Cardiac atrium fibroblast (primary cell): ENCODE measurements at places on chromosomes 2 and 18. TPM values are rescaled to one million over a fixed set of nuclear protein-coding genes. Genes with fewer than 3 reads are reported as not detected.

The SERPINB10 gene
- not detected in 2 replicates for total RNA-seq

The GALR1 gene
- not detected in 2 replicates for total RNA-seq

The FBXO41 gene
- total RNA-seq: 1.8 and 1.9 TPM in 2 replicates

The KCNK3 gene
- under 0.01 TPM in 1 of 2 replicates, not detected in the other for total RNA-seq

The TPO gene
- not detected in 2 replicates for total RNA-seq

The CLEC4F gene
- total RNA-seq: not detected in 2 replicates

The RAD51AP2 gene
- total RNA-seq: not detected in 2 replicates

The CD8B gene
- total RNA-seq: not detected in 2 replicates

The SULT1C4 gene
- total RNA-seq: 0.16 TPM in 1 of 2 replicates, not detected in the other

The ZAP70 gene
- total RNA-seq: not detected in 2 replicates

The KRCC1 gene
- 24.9 and 28.0 TPM in 2 replicates for total RNA-seq

The CDH19 gene
- total RNA-seq: 8.1 and 14.4 TPM in 2 replicates

The CKAP2L gene
- total RNA-seq: 0.72 and 1.1 TPM in 2 replicates

The HOXD8 gene
- total RNA-seq: not detected in 2 replicates

The ZNF521 gene
- total RNA-seq: 1.8 and 2.9 TPM in 2 replicates

The IL36B gene
- total RNA-seq: not detected in 2 replicates

The HOXD4 gene
- not detected in 2 replicates for total RNA-seq

The SLC30A3 gene
- not detected in 2 replicates for total RNA-seq

The IL1RN gene
- total RNA-seq: not detected in 2 replicates

The MYL1 gene
- total RNA-seq: not detected in 2 replicates

The TEX44 gene
- total RNA-seq: not detected in 2 replicates

The C2orf72 gene
- 2.1 and 3.2 TPM in 2 replicates for total RNA-seq

The GTF2A1L gene
- 1.3 TPM in 1 of 2 replicates, not detected in the other for total RNA-seq

The CDK5R2 gene
- total RNA-seq: not detected in 2 replicates

The RNF25 gene
- total RNA-seq: 14.4 and 26.9 TPM in 2 replicates

The NPHP1 gene
- 1.3 and 3.2 TPM in 2 replicates for total RNA-seq

The ACOXL gene
- not detected in 2 replicates for total RNA-seq

The AGXT gene
- total RNA-seq: not detected in 2 replicates

The SPC25 gene
- total RNA-seq: 2.0 and 2.1 TPM in 2 replicates

The MYCN gene
- 0.65 TPM in 1 of 2 replicates, not detected in the other for total RNA-seq

The AFTPH gene
- 7.2 and 10.7 TPM in 2 replicates for total RNA-seq

The UGT1A5 gene
- not detected in 2 replicates for total RNA-seq

The SERPINB4 gene
- not detected in 2 replicates for total RNA-seq

The ANKAR gene
- total RNA-seq: 0.97 and 4.3 TPM in 2 replicates

The ASIC4 gene
- total RNA-seq: not detected in 2 replicates

The TRABD2A gene
- 1.1 and 2.2 TPM in 2 replicates for total RNA-seq

The ALLC gene
- not detected in 2 replicates for total RNA-seq
